Stimulated activated memory B cell treated with anti-CD40 and anti-IgM and Interleukin-4, amounts not matched to agents 10 μg/mL and 1 μg/mL and 100 μg/mL, for 72 hours (primary cell): ENCODE measurements at places on chromosomes 2 and 18.

- ATAC-seq = no peak
Observed at GRCh38 chr2:45237128-45237527, 227.9 kb upstream of the SIX2 start.

- ATAC-seq = no peak
Observed at GRCh38 chr2:181371782-181372645, 85.2 kb upstream of the ITGA4 start.

- no peak for ATAC-seq
Observed at GRCh38 chr2:98944775-98945174, 8.8 kb upstream of the CRACDL start.

GRCh38 chr18:57998461-57998860 is 45.6 kb upstream of the NEDD4L start:
- no peak for ATAC-seq

GRCh38 chr2:157194097-157194688 is 63.3 kb upstream of the GALNT5 start:
- ATAC-seq = no peak

GRCh38 chr2:222862106-222862908 is 1.5 kb downstream of the ACSL3 start:
- ATAC-seq = no peak

- ATAC-seq = no peak
Observed at GRCh38 chr18:23337599-23338444, 115.3 kb upstream of the RIOK3 start.

DNA sequence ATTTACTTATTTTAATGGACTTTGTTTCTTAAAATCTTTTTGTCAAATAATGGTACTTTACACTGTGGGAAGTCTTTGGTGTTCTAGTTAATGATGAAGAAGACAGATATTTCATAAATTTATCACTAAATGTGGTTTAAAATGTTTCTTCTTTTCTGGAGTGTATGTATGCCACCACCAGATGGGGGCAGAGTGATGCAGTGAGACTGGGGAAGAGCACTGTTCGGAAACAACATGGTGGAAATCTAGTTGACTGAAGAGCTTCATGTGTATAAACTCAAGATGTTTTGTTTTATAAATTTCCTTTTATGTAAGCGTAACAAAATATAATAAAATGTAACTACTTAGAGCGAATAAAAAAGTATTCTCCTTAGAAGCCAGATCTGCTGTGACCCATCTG is 195.1 kb downstream of the KCNE4 start:
- ATAC-seq = no peak

DNA sequence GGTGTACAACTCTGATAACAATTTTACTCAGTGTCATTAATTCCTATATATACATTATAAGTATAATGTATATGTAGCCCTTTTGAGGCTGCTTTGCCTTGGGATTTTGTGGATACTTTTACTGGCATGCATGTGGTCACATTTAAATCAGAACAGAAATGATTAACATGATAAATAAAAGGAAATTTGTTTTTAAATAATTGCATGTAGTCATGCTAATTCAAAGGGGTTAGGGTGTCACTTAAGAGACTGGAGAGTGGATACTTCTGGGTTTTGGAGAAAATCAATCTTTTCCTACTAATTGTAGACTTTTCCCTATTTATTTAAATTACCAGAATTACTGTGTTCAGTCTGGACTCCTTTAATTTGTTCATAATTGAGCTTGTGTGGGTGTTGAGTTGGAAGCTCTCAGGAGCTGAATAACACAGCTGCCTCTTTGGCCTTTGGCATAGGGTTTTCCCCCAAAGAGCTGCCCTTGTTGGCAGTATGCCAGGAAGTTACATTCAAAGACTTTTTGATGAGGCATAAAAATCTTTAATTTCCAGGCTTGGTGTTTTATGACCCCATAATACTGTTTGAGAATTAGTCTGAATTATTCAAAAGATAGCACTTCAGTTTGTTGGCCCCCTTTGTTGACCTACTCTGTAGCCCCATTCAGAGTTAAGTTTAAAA is 484.7 kb upstream of the NRP2 start:
- peak; percentile 31 for ATAC-seq

GRCh38 chr18:74654638-74655037 is 57.0 kb downstream of the ZNF407 start:
- ATAC-seq = no peak
